ENCODE measurements at places on chromosomes 4 and X.

DNA sequence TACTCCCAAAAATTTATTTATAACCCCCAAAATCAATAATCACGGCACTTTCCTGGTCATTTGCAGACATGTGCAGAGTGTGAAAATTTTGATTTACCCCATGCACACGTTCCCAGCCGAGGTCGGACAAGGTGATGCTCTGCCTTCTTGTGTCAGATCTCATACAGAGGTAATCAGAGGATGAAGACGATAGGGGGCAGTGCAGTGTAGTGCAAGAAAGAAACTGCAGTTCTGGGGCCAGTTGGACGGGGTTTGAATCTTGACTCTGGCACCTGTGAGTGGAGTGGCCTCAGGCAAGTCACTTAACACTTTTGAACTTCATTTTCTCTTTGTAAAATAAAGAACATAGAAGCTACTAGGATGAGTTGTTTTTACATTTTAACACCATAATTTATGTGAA is 88.4 kb downstream of the FRMPD3 start:
- peak; percentile 64 for DNase-seq

DNA sequence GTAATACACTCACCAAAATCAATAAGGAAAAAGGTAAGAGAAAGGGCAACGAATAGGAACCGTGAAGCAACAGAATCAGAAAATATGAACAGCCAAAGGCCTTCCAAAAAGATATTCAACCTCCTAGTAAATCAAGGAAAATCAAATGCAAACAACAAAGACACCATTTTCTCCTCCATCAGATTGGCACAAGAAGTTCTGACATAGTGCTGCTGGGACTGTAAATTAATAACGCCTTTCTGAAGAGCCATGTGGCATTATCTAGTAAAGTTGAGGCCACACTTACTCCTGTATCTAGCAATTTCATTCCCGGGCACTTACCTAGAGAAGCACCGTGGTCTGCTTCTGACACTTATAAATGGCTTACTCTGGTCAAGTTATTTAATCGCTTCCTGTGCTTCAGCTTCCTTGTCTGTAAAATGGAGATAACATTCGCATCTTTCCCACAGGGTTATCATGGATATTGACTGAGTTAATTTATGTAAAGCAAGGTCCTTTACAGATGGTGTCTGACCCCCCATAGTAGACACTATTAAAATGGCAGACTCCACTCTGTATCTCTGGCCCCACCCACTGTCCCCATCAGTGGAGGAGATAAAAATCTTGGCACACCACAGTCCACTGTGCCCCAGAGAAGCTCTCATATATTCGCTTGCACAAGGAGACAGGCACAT is 20.5 kb upstream of the ENPP6 start:
- peak; percentile 40 for DNase-seq

- peak; percentile 66 for DNase-seq
Measured at GRCh38 chrX:154411981-154412340, 622 bp downstream of the TAFAZZIN start.

- DNase-seq, result no peak
Measured at GRCh38 chr4:82618103-82618720, 56.4 kb upstream of the TMEM150C start.

DNA sequence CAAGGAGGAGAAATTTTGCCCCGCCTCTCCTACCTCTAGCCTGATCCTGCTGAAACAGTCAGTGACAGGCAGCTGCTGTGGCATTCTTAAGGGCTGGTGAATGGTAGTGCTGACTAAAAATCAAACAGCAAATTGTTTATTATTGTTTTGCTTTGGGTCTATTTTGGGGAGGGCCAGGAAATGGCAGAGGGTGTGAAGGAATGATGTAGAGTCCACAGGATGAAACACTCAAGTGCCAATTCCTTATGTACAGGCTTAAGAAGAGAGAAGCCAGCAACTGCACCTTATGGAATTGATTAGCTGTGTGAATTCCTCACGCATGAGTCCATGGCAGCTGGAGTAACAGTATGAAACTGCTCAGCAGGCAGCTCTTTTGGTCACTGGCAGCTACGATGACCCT is 39.7 kb downstream of the VEGFC start:
- no peak for DNase-seq

GRCh38 chr4:78156520-78156919 is 99.4 kb downstream of the FRAS1 start:
- no peak for DNase-seq

GRCh38 chrX:139483699-139484098 is 46.8 kb upstream of the F9 start:
- DNase-seq, result no peak

DNA sequence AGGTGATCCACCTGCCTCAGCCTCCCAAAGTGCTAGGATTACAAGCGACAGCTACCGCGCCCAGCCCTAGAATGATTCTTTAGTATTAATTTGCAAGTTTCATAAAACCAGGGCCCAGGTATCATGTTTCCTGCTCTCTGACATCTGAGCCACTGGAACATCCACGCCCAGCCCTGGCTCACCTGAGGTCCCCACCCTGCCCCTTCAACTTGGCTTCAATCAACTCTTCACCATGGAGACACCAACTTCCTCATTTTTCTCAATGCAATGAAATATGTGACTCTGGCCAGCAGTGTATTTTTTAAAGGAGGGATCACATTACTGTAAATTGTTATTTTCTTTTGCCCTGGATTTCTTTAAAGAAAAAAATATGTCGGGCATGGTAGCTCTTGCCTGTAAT is 3.9 kb downstream of the PRSS12 start:
- DNase-seq, result no peak

DNA sequence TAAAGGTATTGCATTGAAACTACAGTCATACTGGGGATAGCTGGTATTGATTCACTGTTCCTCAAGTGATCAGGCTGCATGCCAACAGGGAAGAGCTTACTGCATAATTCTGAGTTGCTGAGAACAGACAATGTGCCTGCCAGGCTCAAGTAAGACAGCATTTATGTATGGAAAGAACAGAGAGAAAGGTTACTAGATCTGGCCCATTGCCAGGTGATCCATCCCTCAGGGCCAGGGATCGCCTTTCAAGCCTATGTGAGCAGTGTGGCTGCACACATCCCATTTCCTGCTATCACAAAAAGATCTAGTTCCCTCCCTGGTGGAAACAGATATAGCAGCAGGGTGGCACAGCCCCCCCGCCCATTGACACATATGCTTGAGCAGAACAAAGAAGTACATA is 254.0 kb downstream of the TMA16 start:
- no peak for DNase-seq

GRCh38 chr4:38873290-38873944 is 5.8 kb downstream of the FAM114A1 start:
- no peak for DNase-seq

DNA sequence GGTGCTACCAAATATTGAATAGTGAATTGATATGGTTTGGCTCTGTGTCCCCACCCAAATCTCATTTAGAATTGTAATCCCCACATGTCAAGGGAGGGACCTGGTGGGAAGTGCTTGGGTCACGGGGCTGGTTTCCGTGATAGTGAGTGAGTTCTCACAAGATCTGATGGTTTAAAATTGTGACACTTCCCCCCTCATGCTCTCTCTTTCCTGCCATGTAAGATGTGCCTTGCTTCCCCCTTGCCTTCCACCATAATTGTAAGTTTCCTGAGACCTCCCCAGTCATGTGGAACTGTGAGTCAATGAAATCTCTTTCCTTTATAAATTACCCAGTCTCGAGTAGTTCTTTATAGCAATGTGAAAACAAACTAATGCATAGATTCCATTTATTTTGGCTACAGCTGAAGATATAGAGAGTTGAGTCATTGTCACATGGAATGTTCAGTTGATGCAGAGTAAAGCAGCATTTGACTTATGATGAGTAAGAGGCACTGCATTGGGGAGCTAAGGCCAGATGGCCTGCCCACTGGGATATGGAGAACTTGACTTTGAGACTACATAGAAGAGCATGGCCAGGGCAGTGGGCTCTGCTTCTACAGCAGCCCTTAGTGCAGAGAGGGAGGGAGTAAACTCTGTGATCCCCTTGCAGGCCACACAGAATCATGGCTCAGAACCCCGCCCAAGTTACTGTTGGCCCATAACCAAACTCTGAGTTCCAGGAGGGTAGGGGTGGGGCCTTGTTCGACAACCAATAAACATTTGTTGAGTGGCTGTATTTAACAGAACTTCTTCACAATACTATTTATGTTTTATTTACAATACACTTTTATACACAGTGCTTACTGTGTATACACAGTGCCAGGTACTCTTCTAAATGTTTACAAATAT is 34.2 kb downstream of the RAI2 start:
- no peak for DNase-seq

DNA sequence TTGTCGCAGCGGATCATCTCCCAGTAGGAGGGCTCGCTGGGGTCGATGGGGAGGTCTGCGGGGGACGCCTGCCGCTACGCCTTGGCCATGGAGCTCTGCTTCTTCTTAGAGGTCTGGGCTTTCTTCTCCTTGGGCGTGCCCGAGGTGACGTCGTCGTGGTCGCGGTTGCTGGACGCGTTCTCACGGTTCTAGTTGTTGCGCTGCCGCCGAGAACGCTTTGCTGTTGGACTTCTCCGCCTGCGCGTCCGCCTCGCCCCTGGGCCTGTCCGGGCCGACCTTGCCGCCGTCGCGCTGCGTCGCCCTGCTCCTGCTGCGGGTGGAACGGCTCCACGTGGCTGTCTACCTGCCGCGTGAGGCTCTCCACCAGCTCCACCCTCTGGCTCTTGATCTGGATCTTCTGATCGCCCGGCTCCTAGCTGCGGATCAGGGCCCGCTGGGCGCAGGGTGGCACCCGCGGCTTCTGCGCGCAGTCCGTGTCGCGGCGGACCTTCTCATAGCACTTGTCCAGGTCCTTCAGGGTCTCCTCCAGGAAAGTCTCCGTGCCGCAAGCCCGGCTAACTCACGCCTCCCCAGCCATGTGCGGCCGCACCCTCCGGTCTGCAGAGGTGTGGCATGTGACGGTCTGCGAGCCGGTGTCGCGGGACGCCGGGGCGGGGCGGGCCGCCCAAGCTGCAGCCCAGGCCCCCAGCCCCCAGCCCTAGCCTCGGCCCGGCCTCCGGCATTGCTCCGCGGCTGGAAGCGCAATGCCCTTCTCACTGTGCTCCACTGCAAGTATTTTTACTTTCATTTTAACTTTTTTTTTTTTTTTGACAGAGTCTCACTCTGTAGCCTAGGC is 40.5 kb upstream of the OGT start:
- DNase-seq, result peak; percentile 64

- peak; percentile 77 for DNase-seq
Measured at GRCh38 chr4:2261110-2261852, 628 bp downstream of the MXD4 start.

DNA sequence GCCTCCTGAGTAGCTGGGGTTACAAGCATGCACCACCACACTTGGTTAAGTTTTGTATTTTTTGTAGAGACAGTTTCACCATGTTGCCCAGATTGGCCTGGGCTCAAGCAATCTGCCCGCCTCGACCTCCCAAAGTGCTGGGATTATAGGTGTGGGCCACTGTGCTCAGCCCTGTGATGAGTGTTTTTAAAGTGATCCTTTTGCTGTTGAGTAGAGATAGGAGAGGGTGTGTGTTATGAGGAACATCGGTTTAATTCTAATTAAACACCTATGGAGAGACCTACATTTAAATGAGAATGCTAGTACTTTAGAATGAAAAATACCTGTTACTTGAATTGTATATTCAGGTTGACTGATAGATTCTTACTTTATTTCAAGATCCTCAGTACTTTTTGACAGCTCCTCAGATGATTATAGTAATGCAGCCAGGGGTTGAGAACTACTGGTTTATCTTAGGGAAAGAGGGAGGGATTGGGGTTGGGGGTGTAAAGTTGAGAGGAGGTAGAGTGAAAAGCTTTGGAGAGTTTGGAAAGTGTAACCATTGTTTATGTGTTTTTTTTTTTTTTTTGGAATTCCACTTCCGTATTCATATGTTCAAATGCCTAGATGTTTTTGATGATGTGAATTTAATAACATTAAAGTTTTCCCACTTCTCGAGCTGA is 36.8 kb upstream of the DCK start:
- DNase-seq, result no peak

DNA sequence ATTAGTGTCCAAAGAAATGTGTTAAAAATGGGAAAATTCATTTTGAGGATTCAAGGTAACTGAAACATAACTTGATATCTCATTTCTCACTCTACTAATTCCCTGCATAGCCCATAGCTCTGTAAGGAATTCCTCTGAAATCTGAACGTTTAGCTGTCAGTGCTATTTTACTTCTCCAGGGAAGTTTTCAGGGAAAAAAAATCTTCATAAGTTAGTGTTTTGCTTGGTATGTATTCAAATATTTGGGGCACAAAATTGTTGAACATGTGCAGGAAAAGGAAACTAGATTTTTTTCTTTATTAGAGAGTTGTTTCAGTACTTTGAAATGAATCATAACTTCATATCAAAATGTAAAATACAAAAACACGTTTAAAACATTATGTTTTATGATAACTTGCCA is 891.4 kb downstream of the CENPC start:
- DNase-seq, result no peak

GRCh38 chr4:73725985-73726384 is 14.4 kb upstream of the CXCL8 start:
- no peak for DNase-seq

GRCh38 chr4:98656886-98657285 is 1.5 kb downstream of the TSPAN5 start:
- no peak for DNase-seq

- DNase-seq, result no peak
Measured at GRCh38 chr4:181991369-181992108, 251.7 kb upstream of the TENM3 start.

GRCh38 chrX:6225288-6225910 is 3.3 kb downstream of the NLGN4X start:
- DNase-seq, result no peak

DNA sequence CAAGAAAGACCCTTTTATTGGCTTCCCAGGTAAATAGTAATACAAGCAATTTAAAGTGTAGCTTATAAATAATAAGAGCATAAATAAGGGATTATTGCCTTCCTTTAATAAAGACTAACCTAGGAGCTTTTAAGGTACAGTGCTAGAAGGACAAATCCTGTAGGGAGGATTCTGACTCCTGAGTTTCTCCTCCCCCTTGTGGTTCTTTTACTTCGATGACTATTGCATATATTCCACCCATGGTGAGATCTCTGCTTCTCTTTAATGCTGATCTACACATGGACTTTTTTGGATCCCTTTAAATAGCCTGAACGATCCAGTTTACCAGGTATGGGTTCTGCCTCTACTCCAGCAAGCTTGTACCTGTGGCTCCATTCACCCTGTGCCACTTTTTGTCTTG is 2.5 kb downstream of the GALNT7 start:
- peak; percentile 29 for DNase-seq

GRCh38 chrX:56382278-56382677 is 150.1 kb downstream of the KLF8 start:
- no peak for DNase-seq

- no peak for DNase-seq
Measured at GRCh38 chr4:181952478-181952877, 290.7 kb upstream of the TENM3 start.

DNA sequence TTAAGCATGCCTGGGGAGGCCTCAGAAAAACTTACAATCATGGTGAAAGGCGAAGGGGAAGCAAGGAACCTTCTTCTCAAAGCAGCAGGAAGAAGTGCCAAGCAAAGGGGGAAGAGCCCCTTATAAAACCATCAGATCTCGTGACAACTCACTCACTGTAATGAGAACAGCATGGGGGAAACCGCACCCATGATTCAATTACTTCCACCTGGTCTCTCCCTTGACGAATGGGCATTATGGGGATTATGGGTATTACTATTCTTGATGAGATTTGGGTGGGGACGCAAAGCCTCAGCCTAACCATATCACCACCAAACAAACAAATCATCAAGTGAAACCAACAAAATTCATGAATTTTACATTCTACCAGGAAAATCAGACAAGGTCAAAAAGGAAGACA is 76.7 kb upstream of the TAB3 start:
- DNase-seq, result no peak

- DNase-seq, result peak; percentile 70
Measured at GRCh38 chr4:242121-242848, 63.0 kb downstream of the ZNF732 start.

Measured in erythroblast (primary cell).